ENCODE measurements at places on chromosomes 12 and 14. TPM values are rescaled to one million over a fixed set of nuclear protein-coding genes. Genes with fewer than 3 reads are reported as not detected.

- DNase-seq: no peak
- H3K4me1 ChIP-seq: peaks cover 10% of the 10 kb centered on the region
- peaks cover 55% of the 10 kb centered on the region for H3K36me3 ChIP-seq
- no peak overlapping the region for H3K4me3 ChIP-seq
- H3K27ac ChIP-seq: no peak overlapping the region
Observed at GRCh38 chr14:68888025-68888850, 90.9 kb downstream of the ACTN1 start.

- no peaks in the 10 kb centered on the region for H3K4me1 ChIP-seq
- no peak overlapping the region for H3K4me3 ChIP-seq
- H3K27me3 ChIP-seq: no peaks in the 10 kb centered on the region
- no peak for DNase-seq
- H3K27ac ChIP-seq: no peak overlapping the region
Observed at GRCh38 chr14:106051796-106052195, 525.4 kb downstream of the TMEM121 start.

- H3K27me3 ChIP-seq: no peaks in the 10 kb centered on the region
- no peak overlapping the region for H3K4me3 ChIP-seq
- no peaks in the 10 kb centered on the region for H3K36me3 ChIP-seq
Observed at GRCh38 chr14:45258805-45259204, 5.8 kb upstream of the MIS18BP1 start.

DNA sequence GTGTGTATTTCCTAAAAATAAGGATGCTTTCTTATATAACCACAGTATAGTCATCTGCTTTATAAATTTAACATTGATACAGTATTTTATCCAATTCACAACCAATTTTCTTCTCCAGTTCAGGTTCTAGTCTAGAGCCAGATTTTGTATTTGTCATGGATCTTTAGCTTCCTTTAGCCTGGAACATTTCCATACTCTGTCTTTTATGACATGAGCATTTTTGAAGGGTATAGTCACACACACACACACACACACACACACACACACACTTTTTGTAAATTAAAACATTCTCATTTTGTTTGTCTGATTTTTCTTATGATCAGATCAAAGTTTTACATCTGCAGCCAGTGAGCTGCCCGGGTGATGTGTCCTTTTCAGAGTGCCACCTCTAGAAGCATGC, 25.4 kb downstream of the CGRRF1 start:
- H3K4me3 ChIP-seq: no peak overlapping the region
- H3K27me3 ChIP-seq: no peaks in the 10 kb centered on the region
- DNase-seq: peak; percentile 10
- peaks cover 1% of the 10 kb centered on the region for H3K36me3 ChIP-seq

DNA sequence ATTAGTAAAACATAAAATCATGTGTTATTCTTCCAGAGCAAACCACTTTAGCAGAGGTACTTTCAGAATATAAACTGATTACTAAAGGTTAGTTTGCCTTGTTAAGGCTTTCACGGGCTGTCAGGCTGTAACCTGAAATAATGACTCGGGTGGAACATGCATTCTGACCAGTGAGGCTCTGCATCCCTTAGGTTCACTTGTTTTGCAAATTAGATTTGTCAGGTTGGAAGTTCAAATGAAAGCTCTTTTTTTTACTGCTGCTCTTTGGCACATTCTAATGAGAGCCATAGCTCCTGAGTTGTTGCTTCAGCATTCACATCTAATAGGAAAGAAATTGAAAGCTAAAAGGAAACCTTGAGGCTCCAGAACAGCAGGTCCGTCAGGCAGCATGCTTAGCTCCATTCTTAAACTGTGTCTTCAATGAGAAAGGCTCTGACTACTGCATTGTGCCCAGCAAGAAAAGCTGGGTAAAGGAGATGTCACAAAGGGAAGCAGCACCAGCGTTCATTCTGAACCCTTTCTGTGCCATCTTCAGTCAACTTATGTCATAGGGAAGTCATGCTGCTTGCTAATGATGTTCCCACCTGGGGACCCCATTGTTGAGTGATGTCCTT, 445.5 kb upstream of the FBXO33 start:
- no peaks in the 10 kb centered on the region for H3K27me3 ChIP-seq
- no peak overlapping the region for H3K4me3 ChIP-seq
- no peak overlapping the region for H3K27ac ChIP-seq
- no peak for DNase-seq

DNA sequence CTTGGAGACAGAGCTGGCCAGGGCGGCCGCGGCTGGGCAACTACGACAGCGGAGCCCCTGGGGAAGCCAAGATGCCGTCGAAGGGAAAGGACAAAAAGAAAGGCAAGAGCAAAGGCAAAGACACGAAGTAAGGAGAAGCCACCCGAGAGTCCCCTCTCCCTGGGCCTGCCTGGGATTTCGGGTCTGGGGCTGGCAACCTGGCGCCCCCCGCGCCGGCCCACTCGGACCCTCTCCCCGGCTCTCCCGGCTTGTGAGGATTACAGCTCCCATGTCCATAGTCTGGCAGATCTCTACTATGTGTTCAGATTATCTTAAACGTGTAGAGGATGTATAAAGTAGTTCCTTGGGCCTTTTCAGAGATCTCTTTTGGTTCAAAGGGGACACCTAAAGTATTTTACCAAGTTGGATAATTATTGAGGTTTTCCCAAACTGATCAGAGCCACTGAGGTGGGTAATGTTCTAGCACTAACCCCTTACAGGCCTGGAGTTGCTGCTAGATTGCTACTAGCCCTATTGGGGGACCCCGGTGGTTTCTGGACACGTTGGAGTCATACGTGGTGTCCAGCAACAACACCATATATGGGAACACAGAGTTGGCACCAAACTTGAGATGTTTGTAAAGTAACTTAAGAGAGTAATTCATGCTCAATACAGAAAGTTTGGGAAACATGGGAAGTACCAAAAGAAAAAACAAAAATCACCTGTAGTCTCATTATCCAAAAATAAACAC, 424 bp downstream of the BBOF1 start:
- peak; percentile 78 for DNase-seq
- H3K36me3 ChIP-seq: no peaks in the 10 kb centered on the region
- no peaks in the 10 kb centered on the region for H3K27me3 ChIP-seq
- peak overlapping the region; percentile 93 for H3K4me3 ChIP-seq
- H3K27ac ChIP-seq: peak overlapping the region; percentile 92

- no peaks in the 10 kb centered on the region for H3K27me3 ChIP-seq
- H3K4me1 ChIP-seq: peaks cover 11% of the 10 kb centered on the region
Observed at GRCh38 chr12:64666054-64666914, 56.0 kb downstream of the RASSF3 start.

DNA sequence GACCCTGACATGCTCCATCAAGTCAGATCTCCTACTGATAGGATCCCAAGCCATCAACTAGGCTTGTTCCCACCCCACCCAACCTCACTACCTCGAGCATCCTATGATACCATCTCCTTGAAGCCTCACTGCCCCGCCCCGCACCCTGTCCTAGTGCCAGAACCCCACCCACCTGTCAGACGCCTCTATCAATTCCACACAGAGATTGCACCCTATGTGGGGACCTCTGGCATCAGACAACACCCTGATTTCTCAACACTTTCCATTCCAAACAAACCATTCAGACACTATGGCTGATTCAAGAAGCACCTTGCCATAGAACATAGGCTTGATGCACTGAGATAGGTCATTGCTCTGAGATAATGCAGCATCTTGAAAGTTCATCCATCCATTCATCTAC, 3.1 kb upstream of the GLTP start:
- no peaks in the 10 kb centered on the region for H3K27me3 ChIP-seq
- peaks cover 11% of the 10 kb centered on the region for H3K4me1 ChIP-seq
- no peak overlapping the region for H3K27ac ChIP-seq
- no peaks in the 10 kb centered on the region for H3K36me3 ChIP-seq
- H3K4me3 ChIP-seq: no peak overlapping the region

DNA sequence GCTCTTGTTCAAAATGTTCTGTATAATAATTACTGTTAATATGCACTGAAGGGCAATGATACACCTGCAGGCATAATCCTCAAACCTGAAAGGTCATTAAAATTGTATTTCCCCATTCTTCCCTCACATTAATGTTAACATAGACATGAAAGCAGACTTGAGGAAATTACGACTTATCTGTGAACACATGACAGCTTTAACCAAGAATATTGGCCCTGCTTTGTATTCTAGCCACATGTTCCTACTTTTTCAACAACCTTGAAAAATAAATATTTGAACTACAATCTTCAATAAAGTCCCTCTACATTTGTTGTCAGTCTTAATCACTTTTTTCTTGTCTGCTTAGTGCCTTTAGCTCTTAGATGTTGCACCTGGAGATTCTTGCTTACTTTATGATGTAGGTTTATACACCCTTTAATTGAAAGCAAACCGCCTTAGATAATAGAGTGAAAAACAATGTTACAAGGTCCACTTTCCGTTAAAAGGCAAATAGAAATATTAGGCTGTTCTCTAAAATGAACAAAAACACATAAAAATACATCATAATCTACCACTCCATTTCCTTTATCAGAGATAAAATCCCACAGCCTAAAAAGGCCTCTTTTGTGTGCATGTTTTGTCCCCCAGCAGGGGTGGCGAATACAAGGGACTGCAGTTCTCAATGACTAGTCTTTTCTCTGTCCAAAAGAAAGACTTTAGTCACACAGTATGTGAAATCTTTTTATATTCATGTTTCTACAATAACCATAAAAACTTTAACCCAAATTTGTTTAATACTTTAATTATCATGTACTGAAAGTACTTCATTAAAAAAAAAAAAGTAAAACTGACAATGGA, 55.9 kb downstream of the ZFC3H1 start:
- H3K27me3 ChIP-seq: no peaks in the 10 kb centered on the region
- peaks cover 4% of the 10 kb centered on the region for H3K36me3 ChIP-seq
- no peaks in the 10 kb centered on the region for H3K4me1 ChIP-seq
- H3K27ac ChIP-seq: no peak overlapping the region
- no peak overlapping the region for H3K4me3 ChIP-seq

The KRT2 gene
- total RNA-seq: not detected

The ARL1 gene
- 76.3 TPM for total RNA-seq

The CEP83 gene
- 13.5 TPM for total RNA-seq
